ENCODE measurements at places on chromosomes 11 and 22. TPM values are rescaled to one million over a fixed set of nuclear protein-coding genes. Genes with fewer than 3 reads are reported as not detected.

The MYOD1 gene
- not detected for polyA plus RNA-seq

The SLC22A6 gene
- not detected for polyA plus RNA-seq

The RASD2 gene
- polyA plus RNA-seq: 0.32 TPM

The MFRP gene
- not detected for polyA plus RNA-seq

The SPDYC gene
- not detected for polyA plus RNA-seq

The TSPAN32 gene
- polyA plus RNA-seq: not detected

The CSF2RB gene
- not detected for polyA plus RNA-seq

The OVOL1 gene
- polyA plus RNA-seq: not detected

The OR6A2 gene
- polyA plus RNA-seq: not detected

The TM7SF2 gene
- 11.5 TPM for polyA plus RNA-seq

The GAB4 gene
- not detected for polyA plus RNA-seq

The PKP3 gene
- polyA plus RNA-seq: 2.6 TPM

The CFAP300 gene
- polyA plus RNA-seq: 0.87 TPM

The TBRG1 gene
- 20.2 TPM for polyA plus RNA-seq

The OR2D2 gene
- not detected for polyA plus RNA-seq

The RHOD gene
- 10.9 TPM for polyA plus RNA-seq

The BIRC3 gene
- 1.3 TPM for polyA plus RNA-seq

The OR56A4 gene
- polyA plus RNA-seq: not detected

The CYP2D6 gene
- 0.24 TPM for polyA plus RNA-seq

The ANO1 gene
- polyA plus RNA-seq: 8.0 TPM

The ROBO3 gene
- polyA plus RNA-seq: 54.1 TPM

The KRTAP5-11 gene
- not detected for polyA plus RNA-seq

The CTSW gene
- 0.07 TPM for polyA plus RNA-seq

The APOL3 gene
- 1.4 TPM for polyA plus RNA-seq

The CDON gene
- 1.2 TPM for polyA plus RNA-seq

The OR52I2 gene
- polyA plus RNA-seq: not detected

The IGF2 gene
- polyA plus RNA-seq: 21.8 TPM

The UVRAG gene
- polyA plus RNA-seq: 5.6 TPM

The CASP5 gene
- not detected for polyA plus RNA-seq

The PITPNB gene
- polyA plus RNA-seq: 43.3 TPM

The HBB gene
- not detected for polyA plus RNA-seq

The FGF4 gene
- not detected for polyA plus RNA-seq

The BAIAP2L2 gene
- polyA plus RNA-seq: 0.67 TPM

The MEI1 gene
- polyA plus RNA-seq: 2.6 TPM

The KRTAP5-10 gene
- polyA plus RNA-seq: not detected

The EHF gene
- polyA plus RNA-seq: not detected

The MMP10 gene
- not detected for polyA plus RNA-seq

The RBM4 gene
- 176 TPM for polyA plus RNA-seq

The FOLR2 gene
- polyA plus RNA-seq: not detected

The OTOG gene
- polyA plus RNA-seq: not detected

The PARVG gene
- polyA plus RNA-seq: not detected

The CBX7 gene
- polyA plus RNA-seq: 3.4 TPM

The OR51B4 gene
- 0.11 TPM for polyA plus RNA-seq
